ENCODE measurements at places on chromosomes 7 and 10.

GRCh38 chr10:121751191-121751760 is 153.0 kb upstream of the FGFR2 start:
- no peak for DNase-seq

DNA sequence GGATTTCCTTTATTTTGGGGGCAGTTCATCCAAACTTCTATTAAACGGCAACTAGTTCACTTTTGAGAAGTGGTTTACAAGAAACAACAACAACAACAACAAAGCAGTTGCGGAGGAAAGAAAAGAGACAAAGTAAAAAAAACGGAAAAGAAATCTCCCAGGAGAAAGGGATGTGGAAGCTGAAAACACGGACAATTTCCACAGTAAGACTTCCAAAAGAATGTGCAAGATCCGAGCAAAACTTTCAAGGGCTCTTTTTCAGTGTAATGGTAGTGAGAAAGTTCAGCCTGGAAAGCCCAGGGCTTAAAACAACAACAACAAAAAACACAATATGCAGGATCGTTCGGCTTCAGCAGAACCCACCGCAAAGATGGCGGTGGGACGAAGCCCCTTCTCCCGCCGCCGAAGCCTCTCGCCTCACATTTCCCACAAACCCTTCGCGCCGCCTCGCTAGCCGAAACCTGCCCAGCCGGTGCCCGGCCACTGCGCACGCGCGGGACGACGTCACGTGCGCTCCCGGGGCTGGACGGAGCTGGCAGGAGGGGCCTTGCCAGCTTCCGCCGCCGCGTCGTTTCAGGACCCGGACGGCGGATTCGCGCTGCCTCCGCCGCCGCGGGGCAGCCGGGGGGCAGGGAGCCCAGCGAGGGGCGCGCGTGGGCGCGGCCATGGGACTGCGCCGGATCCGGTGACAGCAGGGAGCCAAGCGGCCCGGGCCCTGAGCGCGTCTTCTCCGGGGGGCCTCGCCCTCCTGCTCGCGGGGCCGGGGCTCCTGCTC is at the start of gene TNKS2:
Gene TNKS2, plus strand, starts transcription at position 553 of the 775 bp plus-strand sequence. CDS start 265 bp downstream, outside the sequence.
- DNase-seq, result peak; percentile 83

DNA sequence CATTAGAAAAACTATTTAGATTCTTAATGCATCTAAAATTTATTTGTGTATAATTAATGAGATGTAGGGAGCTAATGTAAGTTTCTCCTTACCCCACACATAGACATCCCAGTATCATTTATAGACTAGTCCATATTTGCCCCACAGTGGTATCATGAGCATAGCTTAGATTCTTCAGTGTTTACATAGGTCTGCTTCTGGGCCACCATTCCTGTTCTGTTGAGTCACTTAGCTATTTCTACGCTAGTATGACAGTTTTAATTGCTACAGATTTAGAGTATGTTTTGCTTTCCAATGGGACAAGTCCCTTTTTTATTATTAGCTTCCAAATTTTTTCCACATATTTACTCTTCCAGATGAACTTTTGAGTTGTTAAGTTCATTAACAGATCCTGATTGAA is 69.4 kb downstream of the MCMBP start:
- DNase-seq, result no peak

DNA sequence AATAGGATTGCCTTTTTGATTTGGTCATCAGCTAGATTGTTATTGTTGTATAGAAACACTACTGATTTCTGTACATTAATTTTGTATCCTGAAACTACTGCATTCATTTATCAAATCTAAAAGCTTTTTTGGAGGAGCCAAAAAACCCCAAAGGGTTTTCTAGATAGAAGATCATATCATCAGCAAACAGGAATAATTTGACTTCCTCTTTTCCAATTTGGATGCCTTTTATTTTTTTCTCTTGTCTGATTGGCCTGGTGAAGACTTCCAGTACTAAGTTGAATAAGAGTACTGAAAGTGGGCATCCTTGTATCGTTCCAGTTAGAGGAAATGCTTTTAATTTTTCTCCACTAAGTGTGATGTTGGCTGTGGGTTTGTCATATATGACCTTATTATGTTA is 10.6 kb upstream of the ENTPD7 start:
- DNase-seq, result no peak

DNA sequence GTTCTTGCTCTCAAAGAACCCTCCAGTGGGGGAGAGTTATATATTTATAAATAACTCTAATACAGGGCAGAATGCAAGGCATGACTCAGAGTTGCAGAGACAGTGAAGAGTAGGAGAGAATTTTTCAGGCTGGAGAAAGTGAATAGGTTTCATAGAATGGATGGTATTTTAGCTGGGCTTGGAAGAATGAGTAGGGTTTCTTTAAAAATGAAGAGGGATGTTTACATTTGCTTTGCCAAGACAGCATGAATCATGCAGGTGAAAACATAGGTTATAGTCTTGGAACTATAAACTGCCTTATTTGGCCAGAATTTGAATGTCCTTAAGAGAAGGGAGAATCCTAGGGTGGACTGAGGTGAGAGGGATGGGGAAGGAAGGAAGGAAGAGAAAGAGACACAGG is 124.8 kb downstream of the CPED1 start:
- DNase-seq, result no peak

DNA sequence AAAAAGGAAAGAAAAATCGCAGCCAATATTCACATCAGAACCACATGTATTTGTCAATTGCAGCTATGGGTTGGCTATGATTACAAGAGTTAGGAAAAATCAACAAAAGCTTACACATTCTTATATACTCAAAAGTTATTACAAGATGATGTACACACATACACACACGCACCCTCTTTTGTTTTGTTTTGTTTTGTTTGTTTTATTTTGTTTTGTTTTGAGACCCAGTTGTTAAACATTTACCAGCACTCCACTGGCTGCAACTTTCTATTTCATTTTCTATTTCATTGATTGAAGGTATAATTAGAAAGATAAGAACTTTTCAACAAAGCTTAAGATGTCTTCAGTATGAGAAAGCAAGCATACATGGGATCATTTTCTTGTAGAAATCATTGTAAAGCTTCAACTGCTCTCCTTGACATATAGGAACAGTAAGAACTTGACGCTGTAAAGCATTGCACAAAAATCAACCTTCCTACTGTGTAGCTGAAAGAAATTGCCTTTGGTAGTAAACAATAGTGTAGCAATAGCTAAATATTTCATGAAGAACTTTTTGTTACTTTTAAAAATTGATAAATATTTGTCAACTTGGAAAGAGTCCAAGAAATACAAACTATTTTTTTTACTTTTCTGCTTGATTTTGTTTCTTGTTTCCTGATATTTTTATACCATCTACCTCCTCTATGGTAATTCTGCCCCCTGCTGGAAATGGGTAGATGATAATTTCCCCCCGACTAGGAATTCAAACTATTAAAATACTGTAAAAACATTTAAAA is 205.9 kb downstream of the MBL2 start:
- no peak for DNase-seq

- DNase-seq, result no peak
These were observed 41.6 kb downstream of the WIPF3 start for GRCh38 chr7:29847916-29848315.

GRCh38 chr7:68679459-68680234 is 918.6 kb upstream of the AUTS2 start:
- DNase-seq, result no peak

- no peak for DNase-seq
These were observed 132.3 kb downstream of the PLXNA4 start for GRCh38 chr7:132443761-132444520.

DNA sequence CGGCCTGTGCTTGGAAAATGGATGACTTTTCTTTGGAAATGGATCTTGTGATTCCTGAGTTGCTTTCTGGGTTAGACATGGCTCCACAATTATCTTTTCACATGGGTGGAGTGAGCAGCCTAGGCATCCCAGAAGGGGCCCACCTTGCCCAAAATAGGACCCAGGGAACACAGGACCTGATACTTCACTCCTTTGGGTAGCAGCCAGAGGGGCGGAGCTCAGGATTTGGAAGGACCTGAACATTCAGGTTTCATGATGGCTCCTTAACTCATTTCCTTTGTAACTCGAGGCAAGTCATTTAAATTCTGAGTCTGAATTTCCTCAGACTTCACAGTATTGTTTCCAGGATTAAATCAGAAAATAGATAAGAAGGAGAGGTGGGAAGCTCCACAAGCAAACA is 178.3 kb upstream of the ZMIZ1 start:
- no peak for DNase-seq

- no peak for DNase-seq
These were observed 23.4 kb upstream of the DMTF1 start for GRCh38 chr7:87128861-87129267.

DNA sequence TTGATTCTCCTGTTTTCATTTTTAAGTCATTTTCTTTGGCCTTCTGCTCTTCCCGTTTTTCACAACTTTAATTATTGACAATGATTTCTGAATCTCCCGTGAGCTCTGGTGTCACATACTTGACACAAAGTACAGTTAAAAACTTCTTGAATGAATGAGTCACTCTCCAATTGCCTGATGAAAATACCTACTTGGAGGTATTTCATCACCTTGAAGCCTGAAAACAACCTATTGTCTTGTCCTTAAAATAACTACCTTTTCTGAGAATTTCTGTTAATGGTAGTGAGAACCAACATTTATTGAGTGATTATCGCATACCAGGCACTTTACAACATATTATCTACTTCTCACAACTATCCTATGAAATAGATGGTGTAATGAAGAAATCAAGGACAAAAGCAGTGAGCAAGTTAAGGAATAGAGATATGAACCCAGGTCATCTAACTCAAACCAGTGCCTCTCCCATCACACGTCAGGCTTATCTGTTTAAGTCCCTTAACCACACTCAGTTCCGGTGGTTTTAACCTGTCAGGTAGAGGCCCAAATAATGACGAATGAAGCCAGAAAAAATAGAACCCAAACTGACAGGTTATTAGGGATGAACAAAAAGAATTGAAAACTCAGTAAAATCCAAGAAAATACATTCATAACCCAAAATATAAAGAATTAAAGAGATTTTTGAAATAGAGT is 11.6 kb downstream of the BET1 start:
- no peak for DNase-seq

DNA sequence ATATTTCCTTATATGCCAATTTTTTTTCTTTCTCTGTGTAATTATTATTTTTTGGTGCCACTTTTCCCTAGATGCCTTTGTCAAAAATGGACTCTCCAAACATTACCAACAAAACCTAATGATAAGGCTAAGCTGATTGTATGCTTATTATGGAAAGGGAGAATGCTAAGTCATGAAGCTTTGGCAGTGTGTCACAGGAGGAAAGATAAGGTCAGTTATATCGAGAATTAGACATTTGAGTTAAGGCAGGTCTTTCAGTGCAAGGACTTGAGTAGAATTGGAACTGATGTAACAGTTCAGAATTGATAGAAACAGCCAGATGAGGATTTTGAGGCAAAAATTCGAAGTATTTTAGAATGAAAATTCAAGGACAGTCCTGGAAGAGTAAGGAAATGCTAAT is 16.8 kb upstream of the MALRD1 start:
- DNase-seq, result no peak

GRCh38 chr10:122241836-122242235 is 29.3 kb upstream of the BTBD16 start:
- DNase-seq, result no peak

DNA sequence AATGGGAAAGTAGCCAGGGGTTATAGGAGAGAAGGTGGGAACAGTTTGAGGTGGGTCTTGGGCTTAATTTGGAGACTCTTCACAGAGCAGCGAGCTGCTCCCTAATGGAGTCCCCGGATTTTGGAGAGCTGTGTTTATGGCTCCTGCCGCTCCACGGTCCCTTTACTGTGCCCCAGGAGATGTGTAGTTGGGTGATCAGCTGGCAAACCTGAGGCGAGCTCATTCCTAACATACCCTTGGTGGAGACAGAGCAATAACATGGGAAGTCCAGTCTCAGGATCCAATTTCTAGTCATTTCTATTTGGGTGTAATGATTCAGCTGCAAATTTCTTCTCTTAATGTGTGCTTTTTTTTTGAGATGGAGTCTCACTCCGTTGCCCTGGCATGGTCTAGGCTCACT is 1.5 kb downstream of the GARIN1A start:
- DNase-seq, result no peak

GRCh38 chr10:43118631-43119415 is 19.4 kb upstream of the CSGALNACT2 start:
- DNase-seq, result no peak

DNA sequence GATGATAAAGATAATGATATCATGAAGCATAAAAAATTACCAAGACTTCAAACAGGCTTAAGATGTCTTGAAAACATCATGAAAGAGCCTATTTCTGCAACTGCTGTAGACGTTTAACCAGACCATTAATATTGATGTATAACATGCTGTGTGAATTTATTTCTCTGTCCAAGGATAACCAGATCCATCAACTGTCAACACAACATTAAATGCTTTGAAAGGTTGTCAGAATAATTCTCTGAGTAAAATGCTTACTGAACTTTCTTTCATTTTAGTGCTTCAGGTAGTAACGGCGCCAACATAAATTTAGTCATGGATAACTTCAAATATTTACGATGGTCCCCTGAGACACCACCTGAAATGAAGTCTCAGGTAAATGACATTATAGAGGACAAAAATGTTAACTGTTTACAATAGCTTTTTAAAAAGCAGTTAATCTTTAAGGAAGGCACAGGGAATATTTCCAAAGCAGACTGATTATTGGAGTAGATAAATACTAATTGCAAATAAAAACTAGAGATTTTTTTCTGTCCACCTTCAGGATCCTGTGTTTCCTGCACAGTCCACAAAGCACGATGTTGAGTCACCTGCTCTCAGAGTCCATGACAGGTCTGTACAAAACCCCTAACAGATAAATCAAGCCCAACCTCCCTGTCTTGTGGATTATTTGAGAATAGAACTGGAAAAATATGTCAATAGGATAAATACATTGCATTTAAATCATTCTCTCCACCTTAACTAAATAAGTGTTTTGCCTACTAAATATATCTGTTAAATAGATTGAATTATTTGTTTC is 1213.2 kb downstream of the XPNPEP1 start:
- DNase-seq, result no peak

GRCh38 chr10:110118891-110119621 is 88.3 kb upstream of the MXI1 start:
- DNase-seq, result no peak

GRCh38 chr10:101036726-101037125 is 5.7 kb downstream of the SFXN3 start:
- no peak for DNase-seq

- DNase-seq, result no peak
These were observed 156.4 kb downstream of the AOAH start for GRCh38 chr7:36567699-36568451.

- no peak for DNase-seq
These were observed 19.0 kb upstream of the ELFN1 start for GRCh38 chr7:1651031-1651446.

GRCh38 chr7:1409555-1409954 is 49.7 kb downstream of the MICALL2 start:
- no peak for DNase-seq

- DNase-seq, result no peak
These were observed 69.8 kb downstream of the SRI start for GRCh38 chr7:88150033-88150432.

All from stimulated activated CD4-positive, alpha-beta T cell treated with anti-CD3 and anti-CD28 coated beads, Interleukin-1b, Interleukin-23, amount 100 ng/mL, for 1 hour (primary cell).